ENCODE measurements at places on chromosomes 7 and 10. TPM values are rescaled to one million over a fixed set of nuclear protein-coding genes. Genes with fewer than 3 reads are reported as not detected.

GRCh38 chr7:123711832-123712293 is 36.9 kb downstream of the WASL start:
- DNase-seq = no peak

- DNase-seq = no peak
Observed at GRCh38 chr10:27241010-27241651, 534 bp upstream of the ACBD5 start.

DNA sequence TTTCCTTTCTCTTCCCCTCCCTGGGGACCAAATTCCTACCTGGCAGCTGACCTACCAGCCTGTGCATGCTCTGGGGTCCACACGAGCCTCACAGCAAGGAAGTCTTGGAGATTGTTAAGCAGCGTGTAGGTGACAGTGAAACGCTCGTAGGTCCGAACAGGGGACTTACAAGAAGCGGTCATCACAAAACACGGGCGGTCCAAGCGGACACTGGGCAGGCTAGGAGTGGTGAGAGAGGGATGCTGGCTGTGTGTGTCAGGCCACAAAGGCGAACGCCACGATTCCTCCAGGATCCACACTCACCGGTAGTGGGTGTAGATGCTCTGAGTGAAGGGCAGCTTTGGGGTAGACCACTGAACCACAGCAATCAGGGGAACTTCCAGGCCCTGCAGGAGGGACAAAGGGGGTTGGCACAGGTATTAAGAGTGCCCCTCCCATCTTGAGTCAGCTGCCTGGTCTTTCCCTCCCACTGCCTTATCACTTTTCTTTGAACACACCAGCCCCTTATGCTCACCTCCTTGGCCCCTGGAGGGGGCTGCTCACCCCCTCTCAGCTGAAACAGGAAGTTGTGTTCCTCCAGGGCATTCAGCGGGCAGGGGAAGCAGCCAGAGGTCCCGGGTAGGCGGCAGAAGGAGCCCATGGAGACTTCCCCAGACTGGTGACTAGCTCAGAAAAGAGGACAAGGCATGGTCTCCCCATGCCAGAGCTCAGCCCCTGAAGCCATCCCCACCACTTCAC is 2.0 kb downstream of the TRAPPC14 start:
- DNase-seq = no peak

GRCh38 chr10:113177156-113177935 is 227.3 kb downstream of the TCF7L2 start:
- DNase-seq = no peak

GRCh38 chr7:41268878-41269277 is 434.0 kb downstream of the INHBA start:
- no peak for DNase-seq

DNA sequence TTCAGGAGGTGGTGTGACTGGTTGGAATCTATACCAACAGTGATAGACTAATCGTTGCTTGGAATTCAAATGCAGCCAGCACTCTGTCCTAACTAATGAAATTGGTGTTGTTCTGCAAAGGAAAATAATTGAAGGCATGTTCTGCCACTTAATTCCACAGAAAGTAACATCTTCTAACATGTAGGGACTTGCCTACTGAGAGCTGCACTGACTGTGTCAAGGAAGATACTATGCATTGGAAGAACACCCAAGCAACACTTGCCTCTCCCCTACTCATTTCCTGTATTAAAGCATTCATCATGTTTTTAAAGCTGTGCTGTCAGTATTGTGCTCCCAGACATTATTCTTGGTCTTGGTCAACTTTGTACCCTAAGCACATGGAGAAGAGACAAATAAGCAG is 2.7 kb upstream of the CYP3A7 start:
- no peak for DNase-seq

GRCh38 chr10:31215052-31215451 is 104.0 kb upstream of the ZEB1 start:
- DNase-seq = no peak

- DNase-seq = no peak
Observed at GRCh38 chr7:158657189-158657746, 47.3 kb downstream of the NCAPG2 start.

DNA sequence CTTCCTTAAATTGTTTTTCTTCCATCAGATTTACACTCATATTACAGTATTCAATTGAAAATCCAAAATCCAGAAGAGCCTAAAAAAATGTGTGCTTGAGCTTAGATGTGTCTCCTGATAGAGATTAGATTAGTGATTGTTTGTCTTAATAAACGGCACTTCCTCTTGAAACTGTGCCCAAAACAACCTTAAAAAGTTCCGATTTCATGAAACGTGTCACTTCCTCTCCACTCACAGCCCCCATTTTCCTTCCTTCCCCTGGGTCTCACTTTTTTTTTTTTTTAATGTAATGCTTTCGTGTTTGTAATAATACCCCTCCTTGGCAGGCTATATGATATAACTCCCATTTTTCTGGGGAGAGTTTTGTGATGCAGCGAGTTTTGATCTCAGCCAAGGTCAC is 114.8 kb upstream of the ADO start:
- DNase-seq = no peak

DNA sequence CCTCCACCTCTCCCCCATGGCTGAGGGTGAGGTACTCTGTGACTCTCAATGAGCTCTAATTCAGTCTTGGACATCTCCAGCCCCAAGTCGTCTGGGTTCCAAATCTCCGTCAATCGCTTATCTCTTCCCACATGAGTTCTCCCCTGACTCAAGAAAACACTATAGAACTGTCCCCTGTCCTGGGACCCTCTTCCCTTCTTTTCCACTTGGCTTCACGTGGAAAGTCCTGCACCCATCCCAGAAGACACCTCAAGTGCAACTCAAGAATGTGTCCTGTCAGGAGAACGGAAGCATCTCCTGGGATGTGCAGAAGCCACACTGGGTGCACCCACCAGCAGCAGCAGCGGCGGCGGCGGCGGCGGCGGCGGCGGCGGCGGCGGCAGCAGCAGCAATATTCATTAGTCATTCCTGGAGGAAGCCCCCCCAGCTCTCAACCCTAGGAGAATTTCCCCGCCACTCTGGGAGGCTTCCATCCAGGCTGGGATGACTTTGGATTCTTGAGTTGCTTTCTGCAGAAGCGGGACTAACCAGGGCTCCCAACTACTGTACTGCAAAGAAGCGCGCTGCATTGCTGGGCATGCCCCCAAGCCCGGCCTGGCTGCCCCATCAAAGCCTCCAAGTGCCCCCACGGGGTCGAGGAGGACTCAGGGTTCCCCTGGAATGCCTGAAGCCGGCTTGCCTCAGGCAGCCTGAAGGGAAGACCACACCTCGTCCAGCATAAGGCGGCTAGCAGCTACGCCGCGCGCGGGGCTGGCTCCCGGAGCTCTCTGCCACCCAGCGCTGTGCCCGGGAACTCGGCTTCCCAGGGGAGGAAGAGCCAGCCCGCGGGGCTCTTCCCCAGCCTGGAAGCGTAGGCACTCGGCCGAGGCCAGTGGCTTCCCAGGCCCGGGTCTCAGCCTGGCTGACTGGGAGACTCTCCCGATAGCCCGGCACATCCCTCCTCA is 1.0 kb downstream of the CRTAC1 start:
- no peak for DNase-seq

DNA sequence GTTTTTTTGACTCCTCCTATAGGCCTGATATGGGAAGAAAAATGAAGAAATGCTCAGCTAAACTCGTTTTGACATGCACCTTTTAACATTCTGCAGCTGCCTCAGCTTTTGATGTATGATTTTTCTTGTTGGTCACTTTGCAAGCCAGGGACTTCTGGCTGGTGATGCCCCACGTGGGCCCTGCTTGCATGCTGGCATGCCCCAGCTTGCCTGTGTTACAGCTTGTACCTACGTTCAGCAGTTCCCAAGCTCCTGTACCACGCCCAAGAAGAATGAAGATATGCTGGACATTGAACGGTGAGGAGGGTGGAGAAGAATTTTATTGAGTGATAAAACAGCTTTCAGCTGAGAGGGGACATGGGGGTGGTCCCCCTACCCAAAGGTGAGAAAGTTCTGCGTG is 245.6 kb upstream of the FZD8 start:
- DNase-seq = no peak

GRCh38 chr7:157782041-157782440 is 445.2 kb downstream of the DNAJB6 start:
- no peak for DNase-seq

DNA sequence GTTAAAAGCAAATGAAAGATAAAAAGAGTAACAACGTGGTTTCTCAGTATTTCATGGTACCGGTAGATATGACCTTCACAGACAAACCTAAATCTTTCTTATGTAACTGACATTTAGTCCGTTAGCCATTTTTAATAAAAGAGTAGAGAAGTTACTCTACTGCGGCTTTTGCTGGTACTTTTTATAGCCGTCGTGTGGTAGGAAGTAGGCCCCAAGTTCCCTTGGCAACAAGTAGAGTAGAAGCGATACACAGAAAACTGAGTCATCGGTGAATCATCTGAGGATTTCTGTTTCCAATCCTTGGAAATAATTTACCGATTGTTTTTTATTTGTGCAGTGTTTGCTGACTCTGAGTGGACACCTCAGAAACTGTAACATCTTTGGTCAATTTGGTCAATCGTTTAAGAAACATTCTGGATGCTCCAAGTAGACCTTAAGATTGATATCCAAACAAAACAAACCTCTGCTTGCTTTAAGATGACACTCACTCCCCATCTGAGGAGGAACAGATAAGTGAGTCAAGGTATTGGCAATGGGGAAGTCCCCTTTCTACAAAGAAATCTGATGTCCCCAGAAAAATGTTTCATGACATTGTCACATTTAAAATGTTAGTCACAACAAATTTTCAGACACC is 63.9 kb upstream of the AHR start:
- DNase-seq = no peak

- DNase-seq = no peak
Observed at GRCh38 chr10:80414142-80414895, 6.0 kb downstream of the PRXL2A start.

DNA sequence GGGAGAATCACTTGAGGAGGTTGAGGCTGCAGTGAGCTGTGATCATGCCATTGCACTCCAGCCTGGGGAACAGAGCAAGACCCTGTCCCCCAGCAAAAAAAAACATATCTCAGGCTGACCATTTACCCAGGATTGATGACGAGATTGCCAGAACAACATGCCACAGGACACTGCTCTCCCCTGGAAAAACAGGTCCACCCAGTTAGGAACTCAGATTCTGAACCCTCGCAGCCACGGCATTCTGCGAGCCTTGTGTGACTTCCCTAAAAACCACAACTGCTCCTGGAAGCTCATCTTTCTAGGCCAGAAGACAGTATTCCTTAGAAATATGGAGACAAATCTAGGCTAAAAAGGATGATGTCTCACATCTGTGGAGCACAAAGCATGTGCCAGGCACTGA is 42.1 kb upstream of the SH2B2 start:
- no peak for DNase-seq

DNA sequence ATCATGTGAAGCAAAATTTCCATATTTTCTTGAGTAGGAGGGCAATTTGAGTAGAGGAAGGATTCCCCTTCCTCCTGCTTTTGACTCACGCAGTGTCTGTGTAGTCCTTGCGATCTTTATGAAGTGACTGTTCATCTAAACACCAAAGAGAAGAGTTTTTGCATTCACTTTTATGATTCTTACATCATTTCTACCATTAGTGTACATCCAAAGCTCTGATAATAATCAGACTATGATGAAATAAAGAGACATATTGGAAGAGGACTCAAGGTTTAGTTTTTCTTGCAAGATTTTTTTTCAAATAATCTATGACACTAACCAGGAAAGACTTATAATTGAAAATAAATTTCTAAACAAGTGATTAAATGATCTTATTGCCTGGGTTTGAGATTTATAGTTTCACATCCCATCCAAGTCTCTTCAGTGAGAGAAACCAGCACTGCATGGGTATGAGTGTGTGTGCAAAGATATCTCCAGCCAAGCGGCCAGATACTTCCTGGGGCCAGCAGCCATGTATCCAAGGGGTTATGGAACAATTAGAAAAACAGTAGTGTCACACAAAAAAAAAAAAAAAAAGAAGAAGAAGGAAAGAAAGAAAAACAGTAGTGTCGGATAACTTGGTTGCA is 2.0 kb upstream of the ACTA2 start:
- no peak for DNase-seq

DNA sequence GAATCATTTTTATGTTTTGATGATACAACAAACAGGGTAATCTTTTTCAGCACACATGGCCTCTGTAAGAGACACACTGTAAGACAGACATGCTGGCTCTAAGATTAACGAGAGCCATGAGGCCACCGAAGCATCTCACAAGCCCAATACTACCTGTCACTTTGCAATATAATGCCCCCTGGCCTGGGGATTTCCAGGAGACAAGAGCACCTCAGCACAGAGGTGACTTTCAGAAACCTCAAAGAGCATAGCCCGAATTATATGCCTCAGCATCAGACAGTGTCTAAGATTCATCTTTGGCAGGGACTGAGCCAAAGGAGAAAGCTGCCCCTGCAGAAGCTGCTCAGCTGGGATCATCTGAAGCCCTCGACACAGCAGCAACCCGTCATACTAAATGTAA is 44.2 kb upstream of the TMEM213 start:
- no peak for DNase-seq

GRCh38 chr10:71075086-71075758 is 137.1 kb upstream of the UNC5B start:
- no peak for DNase-seq

GRCh38 chr7:115132096-115132495 is 210.2 kb downstream of the MDFIC start:
- no peak for DNase-seq

DNA sequence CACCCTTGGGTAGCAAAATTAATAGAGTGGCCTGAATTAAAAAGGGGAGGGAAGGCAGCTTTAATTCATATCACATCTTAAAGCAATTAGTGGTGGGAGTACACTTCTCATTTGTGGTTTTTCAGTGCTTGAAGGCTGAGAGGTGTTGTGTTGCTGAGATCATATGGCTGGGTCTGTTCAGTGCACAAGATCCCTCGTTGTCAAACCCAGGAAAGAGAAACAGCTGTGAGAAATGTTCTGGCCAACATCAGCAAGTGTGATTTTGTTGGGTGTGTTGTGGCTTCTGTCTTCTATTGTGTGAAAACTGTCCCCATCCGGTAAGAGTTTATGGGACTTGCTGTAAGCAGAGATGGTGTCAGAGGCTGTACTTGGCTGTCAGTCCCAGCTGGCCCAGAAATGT is 197.9 kb upstream of the BMPER start:
- no peak for DNase-seq

GRCh38 chr7:127446842-127447241 is 54.3 kb upstream of the ZNF800 start:
- no peak for DNase-seq

- no peak for DNase-seq
Observed at GRCh38 chr7:50142425-50143017, 49.5 kb upstream of the ZPBP start.

BBIP1 gene
- polyA plus RNA-seq = 46.2 TPM

UTF1 gene
- polyA plus RNA-seq = not detected

CDK14 gene
- 28.6 TPM for polyA plus RNA-seq

ADAMTS14 gene
- 1.4 TPM for polyA plus RNA-seq

SSC4D gene
- polyA plus RNA-seq = 2.6 TPM

GPR85 gene
- 1.7 TPM for polyA plus RNA-seq
